ENCODE measurements at places on chromosomes 4 and X. TPM values are rescaled to one million over a fixed set of nuclear protein-coding genes. Genes with fewer than 3 reads are reported as not detected.

ZCCHC12 gene
- not detected for total RNA-seq

CT45A8 gene
- not detected for total RNA-seq

NDUFC1 gene
- 29.1 TPM for total RNA-seq

FANCB gene
- total RNA-seq: 12.7 TPM

ZCCHC18 gene
- total RNA-seq: 2.4 TPM

TLL1 gene
- 1.5 TPM for total RNA-seq

FAM193A gene
- 38.7 TPM for total RNA-seq

PFKFB1 gene
- 0.09 TPM for total RNA-seq

NHS gene
- total RNA-seq: 11.6 TPM

S100G gene
- not detected for total RNA-seq
